ENCODE measurements at places on chromosomes 5 and 9.

DNA sequence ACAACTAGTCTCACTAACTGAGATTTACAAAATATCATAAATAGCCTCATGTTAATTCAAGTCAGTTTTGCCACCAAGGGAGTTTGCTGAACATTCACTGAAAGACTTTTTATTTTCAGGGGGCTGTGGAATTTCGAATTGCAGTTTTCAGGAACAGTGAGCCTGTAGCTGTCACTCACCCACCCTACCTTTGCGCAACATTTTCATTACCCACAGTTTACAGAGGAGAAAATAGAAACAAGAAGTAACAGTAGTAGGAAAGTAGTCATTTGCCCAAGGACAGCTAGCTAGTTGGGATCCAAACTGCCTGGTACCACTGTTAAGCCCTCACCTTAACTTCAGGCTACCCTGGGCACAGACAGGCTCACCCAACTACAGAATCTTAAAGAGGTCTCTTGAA is 154.1 kb downstream of the ADAMTS12 start:
- no peak for DNase-seq

- no peak for DNase-seq
Observed at GRCh38 chr5:40365342-40366330, 314.1 kb upstream of the PTGER4 start.

DNA sequence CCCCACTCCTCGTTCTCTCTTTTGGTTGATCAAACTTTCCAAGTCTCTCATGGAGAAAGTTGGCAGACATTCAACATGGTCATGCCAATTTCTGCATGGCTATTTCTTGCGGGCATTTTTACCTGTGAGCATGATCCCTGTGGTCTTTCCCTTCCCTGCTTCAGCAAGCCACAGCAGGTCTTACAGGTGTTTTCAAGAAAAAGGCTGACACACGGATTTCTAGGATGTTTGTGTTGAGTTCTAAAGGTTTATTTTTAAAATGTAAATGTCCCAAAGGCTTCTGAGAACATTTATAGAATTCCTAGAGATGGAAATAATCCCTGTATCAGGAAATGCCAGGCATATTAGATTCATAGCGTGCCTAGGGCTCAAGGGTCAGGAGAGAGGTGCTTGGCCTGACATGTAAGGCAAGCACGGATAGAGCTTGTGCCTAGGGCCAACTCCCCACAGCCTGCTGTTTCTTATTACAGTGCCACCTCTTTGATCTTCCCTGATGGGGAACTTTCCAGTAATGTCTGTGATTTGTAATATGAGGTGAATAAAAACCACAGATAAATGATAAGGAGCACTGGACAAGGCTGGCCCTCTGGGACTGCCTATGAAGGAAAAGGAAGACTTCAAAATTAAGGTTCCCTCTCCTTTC is 79.8 kb downstream of the MUSK start:
- DNase-seq = no peak

GRCh38 chr5:125011947-125012346 is 265.5 kb upstream of the ZNF608 start:
- no peak for DNase-seq

DNA sequence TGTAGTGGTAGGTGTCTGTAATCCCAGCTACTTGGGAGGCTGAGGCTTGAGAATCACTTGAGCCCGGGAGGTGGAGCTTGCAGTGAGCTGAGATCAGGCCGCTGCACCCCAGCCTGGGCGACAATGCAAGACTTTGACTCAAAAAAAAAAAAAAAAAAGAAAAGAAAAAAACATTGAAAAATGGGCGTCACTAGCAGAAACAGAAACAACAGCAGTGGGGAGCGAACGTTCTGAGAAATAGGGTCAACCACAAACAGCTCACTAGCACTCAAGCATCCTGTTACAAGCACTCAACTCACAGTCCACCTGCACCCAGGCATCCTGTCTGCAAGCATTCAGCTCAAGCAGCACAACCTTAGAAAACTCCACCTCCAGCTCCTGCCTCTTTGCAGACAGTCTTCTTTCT is 17.2 kb downstream of the TRIM14 start:
- no peak for DNase-seq

- no peak for DNase-seq
Observed at GRCh38 chr9:136886610-136887597, 588 bp downstream of the TRAF2 start.

DNA sequence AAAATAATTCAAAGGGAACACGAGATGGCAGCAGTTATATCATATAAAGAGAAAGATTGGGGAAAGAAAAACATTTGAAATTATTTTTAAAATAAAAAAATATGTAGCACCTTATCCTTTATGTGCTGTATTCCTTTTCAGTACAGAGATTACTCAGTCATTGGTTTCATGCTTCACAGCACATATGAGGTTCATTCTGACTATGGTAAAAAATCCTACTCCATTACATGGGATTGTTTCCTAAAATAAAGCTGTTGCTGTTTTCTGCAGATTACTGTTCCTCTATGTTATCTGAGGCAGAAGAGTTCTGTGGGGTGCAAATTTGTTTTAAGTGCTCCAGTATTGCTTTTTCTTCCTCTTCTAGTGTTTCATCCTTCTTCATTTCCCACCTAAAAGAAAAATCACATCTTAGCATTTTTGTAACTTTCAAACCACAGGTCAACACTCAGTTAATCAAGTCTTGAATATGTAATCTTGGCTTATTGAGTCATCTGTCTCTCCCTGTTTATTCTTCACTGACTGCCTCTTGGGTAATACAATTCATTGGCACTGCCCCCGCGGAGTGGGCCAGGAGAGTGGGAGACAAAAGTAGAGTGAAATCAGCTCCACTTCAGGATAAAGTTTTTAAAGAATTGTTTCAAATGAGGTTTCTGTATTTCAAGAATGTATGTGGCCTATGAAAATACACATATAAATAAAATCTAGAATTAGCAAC is 412.5 kb upstream of the POU5F2 start:
- peak; percentile 1 for DNase-seq

DNA sequence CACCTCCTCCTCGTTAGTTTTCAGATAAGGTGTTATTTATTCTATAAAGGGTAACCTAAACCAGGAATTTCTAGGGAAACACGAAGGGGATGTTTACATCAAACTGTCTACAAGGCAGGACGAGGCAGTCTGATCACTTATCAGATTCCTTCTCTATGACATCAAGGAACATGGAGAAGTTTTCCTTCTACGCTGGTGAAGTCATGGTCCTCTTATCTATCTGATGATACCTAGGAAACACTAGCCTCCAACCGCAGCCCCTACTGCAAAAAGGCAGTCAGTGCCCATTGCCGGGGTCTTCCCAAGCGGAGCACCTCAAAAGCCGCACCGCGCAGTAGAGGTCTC is 1.5 kb downstream of the MPDZ start:
- no peak for DNase-seq

DNA sequence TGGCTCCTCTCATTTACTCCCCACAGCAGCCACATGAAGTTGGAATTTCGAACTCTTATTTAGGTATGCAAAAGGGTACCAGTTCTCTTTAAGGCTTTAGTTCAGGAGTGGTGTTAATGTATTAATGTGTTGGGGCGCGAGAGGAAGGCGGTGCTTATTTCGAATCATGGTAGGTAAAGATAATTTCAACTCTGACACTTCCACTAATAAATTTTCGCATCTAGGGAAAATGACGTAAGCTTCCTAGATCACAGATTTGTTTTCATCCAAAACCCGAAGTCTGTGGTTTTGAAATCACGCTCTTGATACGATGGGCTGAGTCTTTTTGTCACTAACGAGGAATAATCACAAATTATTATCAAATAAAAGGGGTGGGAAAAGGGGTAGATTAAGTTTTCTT is 681 bp downstream of the PPWD1 start:
- DNase-seq = no peak

DNA sequence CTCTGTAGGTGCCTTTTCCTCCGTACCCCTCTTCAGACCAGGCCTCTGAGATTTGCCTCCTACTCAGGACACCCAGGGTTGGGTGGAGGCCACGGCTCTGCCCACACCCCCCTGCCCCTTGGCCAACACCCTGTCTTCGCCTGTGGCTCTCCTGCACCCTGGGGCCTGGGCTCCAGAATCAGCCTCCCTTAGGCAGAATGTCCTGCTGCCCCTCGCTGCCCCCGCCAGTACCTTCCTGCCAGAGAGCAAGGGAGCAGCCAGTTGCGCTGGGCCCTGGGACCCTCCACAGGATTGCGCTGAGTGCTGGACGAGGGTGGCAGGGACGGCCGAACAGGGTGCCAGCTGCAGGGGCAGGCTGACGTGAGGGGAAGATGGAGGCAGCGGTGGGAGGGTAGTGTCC is 53.5 kb downstream of the COL5A1 start:
- no peak for DNase-seq

GRCh38 chr5:83513491-83513890 is 41.9 kb downstream of the VCAN start:
- no peak for DNase-seq

- no peak for DNase-seq
Observed at GRCh38 chr5:122611406-122611805, 163.5 kb upstream of the SNX2 start.

- no peak for DNase-seq
Observed at GRCh38 chr5:138653502-138653901, 78.3 kb upstream of the HSPA9 start.

- no peak for DNase-seq
Observed at GRCh38 chr5:29899583-29899982, 1293.9 kb upstream of the CDH6 start.

DNA sequence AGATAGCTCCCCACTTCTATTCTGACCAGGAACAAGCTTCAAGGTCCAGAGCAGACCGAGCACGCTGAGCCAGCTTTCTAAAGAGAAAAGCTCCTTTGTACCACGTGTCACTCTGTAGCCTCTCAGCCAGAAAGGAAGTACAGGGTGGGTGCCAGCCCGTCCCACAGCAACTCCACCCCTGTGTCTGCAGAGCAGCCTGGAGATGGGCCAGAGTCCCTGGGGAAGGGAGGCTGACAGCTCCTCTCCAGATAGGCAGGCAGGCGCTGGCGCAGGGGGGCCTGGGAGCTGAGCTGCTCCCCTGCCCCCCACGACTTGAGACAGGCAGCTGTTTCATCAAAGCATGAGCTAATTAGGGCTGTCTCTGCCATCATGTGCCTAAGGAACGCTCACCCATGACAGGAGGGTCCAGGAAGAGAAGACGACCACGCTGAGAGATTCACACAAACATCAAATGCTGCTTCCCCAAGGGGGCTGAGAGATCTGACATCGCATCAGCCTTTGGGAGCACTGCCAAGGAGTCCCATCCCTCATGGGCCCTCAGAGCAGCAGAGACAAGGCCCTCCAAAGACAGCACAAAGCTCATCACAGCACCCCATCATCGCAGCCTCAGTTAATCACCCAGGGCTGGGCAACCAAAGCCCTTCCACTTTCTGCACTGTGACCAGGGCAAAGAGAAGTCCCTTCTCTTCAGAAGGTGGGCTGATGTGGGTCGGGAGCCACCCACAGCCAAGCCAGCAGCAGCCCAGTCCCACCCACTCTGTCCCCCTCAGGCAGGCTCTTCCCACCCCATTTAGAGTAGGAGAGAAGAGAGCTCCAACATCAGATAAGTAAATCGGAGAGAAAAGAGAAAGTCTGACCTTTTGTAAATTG is 78.5 kb upstream of the LRRTM2 start:
- peak; percentile 28 for DNase-seq

GRCh38 chr5:72723581-72723980 is 92.9 kb upstream of the TNPO1 start:
- no peak for DNase-seq

GRCh38 chr9:34987160-34987901 is 2.2 kb upstream of the DNAJB5 start:
- DNase-seq = no peak

- DNase-seq = no peak
Observed at GRCh38 chr5:128979761-128980160, 14.5 kb downstream of the SLC27A6 start.

GRCh38 chr5:7754997-7755596 is 95.8 kb downstream of the CFAP90 start:
- no peak for DNase-seq

All from AG09319 (cell line).